Activated T-cell treated with anti-CD3 and anti-CD28 coated beads, Interleukin-2, amount 50 U/mL, for 24 hours (primary cell): ENCODE measurements at places on chromosomes 16 and 17.

DNA sequence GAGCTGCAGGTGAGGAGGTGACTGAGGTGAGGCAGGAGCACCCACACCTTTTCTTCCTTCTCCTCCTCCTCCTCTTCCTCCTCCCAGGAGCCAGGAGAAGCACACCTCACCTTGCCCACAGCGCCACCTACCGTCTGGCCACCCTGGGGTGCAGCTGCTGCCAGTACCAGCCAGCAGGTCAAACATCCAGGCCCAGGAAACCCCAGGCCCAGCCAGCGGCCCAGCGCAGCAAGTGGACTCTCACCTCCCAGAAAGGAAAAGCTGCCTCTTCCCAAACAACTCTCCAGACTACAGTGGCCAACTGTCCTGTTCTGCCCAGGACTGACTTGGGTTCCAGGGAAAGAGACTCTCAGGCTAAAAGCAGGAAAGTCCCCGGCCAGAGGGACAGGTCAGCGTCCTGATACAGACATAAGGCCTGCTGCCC, 22.7 kb downstream of the PEMT start:
- no peaks in the 10 kb centered on the region for H3K4me1 ChIP-seq
- peaks cover 5% of the 10 kb centered on the region for H3K36me3 ChIP-seq
- peak; percentile 68 for DNase-seq
- H3K27me3 ChIP-seq = no peaks in the 10 kb centered on the region
- H3K4me3 ChIP-seq = no peak overlapping the region
- no peak overlapping the region for H3K27ac ChIP-seq

DNA sequence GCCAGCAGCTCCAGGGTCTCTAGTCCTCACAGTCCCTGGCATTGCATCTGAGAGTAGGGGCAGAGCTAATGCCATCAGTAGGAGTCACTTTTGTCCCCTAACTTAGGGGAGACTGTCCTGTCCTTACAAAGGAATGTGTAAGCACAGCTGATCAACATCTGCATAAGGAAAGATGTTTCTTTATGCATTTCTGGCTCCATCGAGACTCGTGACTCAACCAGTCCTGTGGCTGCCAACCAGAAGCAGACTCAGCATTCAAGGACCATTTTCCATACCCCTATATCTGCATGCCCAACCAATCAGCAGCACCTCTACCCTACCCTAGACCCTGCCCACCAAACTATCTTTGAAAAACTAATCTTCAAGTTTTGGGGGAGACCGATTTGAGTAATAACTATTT, 8.2 kb upstream of the MPP2 start:
- no peak overlapping the region for H3K4me3 ChIP-seq
- no peak overlapping the region for H3K27ac ChIP-seq
- H3K36me3 ChIP-seq = no peaks in the 10 kb centered on the region
- H3K27me3 ChIP-seq = no peaks in the 10 kb centered on the region
- H3K4me1 ChIP-seq = peaks cover 20% of the 10 kb centered on the region

GRCh38 chr16:17590711-17591654, 120.2 kb upstream of the XYLT1 start:
- peak; percentile 48 for DNase-seq
- peak overlapping the region; percentile 94 for H3K27ac ChIP-seq
- H3K36me3 ChIP-seq = no peaks in the 10 kb centered on the region
- peaks cover 23% of the 10 kb centered on the region for H3K27me3 ChIP-seq
- peak overlapping the region; percentile 18 for H3K4me3 ChIP-seq

GRCh38 chr16:2195322-2196161, 863 bp downstream of the CASKIN1 start:
- H3K4me1 ChIP-seq = peaks cover 6% of the 10 kb centered on the region
- peak overlapping the region; percentile 18 for H3K4me3 ChIP-seq
- DNase-seq = no peak
- no peak overlapping the region for H3K27ac ChIP-seq
- peaks cover 39% of the 10 kb centered on the region for H3K27me3 ChIP-seq

GRCh38 chr16:70644763-70645597, 1.4 kb upstream of the IL34 start:
- DNase-seq = no peak
- no peaks in the 10 kb centered on the region for H3K27me3 ChIP-seq
- no peaks in the 10 kb centered on the region for H3K36me3 ChIP-seq
- no peak overlapping the region for H3K4me3 ChIP-seq
- H3K27ac ChIP-seq = no peak overlapping the region
- H3K4me1 ChIP-seq = no peaks in the 10 kb centered on the region

DNA sequence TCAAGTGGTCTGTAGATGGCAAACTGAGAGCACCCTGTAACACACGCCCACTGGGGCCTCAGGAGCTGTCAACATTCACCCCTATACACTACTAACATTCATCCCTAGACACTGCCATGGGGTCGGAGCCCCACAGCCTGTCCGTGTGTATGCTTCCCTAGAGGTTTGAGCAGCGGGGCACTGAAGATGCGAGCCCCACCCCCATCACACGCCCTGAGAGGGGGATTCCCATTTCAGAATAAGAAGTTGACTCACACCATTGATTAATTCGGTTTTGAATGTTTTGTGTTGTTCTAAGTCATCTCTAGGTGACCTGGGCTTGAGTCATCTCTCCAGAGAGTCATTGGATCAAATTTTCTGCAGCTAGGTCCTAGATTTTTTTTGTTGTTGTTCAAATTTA, 37.3 kb upstream of the MMD start:
- peak overlapping the region; percentile 33 for H3K27ac ChIP-seq
- peaks cover 16% of the 10 kb centered on the region for H3K27me3 ChIP-seq
- peak; percentile 71 for DNase-seq
- H3K36me3 ChIP-seq = no peaks in the 10 kb centered on the region

- H3K27ac ChIP-seq = no peak overlapping the region
- no peaks in the 10 kb centered on the region for H3K4me1 ChIP-seq
- peak; percentile 12 for DNase-seq
- no peak overlapping the region for H3K4me3 ChIP-seq
Measured at GRCh38 chr17:3026856-3027751, 36.3 kb downstream of the OR1D5 start.

DNA sequence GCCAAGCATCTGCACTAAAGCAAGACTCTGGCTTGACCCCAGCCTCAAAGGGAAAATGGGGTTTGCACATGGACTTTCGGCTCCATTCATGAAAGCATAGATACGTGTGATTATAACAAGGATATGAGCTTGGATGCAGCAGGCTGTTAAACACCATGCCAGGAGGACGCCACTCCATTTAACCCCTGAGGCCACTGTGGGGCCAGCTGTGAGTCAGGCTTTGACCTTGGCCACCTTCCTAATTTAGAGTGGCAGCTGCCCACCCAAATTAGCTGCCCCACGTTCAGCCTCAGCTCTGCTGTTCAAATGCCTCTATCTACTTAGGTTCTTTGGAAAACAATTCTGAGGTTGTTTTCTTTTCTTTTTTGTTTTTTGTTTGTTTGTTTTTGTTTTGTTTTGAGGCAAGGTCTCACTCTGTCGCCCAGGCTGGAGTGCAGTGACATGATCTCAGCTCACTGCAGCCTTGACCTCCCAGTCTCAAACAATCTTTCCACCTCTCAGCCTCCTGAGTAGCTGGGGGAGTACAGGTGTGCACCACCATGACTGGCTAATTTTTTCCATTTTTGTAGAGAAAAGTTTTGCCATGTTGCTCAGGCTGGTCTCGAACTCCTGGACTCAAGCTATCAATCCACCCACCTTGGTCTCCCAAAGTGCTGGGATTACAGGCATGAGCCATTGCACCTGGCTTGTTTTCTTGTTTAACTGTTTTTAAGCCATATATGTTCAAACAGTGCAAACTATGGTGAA, 23.2 kb upstream of the KIFC3 start:
- DNase-seq = no peak
- no peaks in the 10 kb centered on the region for H3K36me3 ChIP-seq
- H3K4me3 ChIP-seq = no peak overlapping the region

DNA sequence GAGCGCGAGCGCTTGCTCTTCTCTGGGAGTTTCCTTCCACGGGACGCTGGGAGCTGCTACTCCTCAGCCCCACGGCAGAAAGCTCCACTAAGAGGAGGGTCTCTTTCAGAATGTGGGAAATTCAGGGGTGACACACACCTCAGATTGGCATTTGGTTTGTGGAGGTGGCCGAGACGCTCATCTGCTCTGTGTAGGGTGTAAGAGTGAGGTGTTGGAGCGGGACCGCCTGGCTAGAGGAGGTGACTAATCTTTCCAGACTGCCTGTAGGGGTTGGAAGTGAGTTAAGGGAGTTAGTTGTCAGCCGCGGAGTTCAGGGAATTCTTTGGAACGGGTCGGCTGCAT, 735 bp downstream of the PSMD11 start:
- H3K4me1 ChIP-seq = peaks cover 48% of the 10 kb centered on the region
- no peak for DNase-seq
- peak overlapping the region; percentile 87 for H3K27ac ChIP-seq
- H3K36me3 ChIP-seq = peaks cover 52% of the 10 kb centered on the region
- peak overlapping the region; percentile 83 for H3K4me3 ChIP-seq

GRCh38 chr16:16029431-16030011, 80.1 kb downstream of the ABCC1 start:
- peaks cover 82% of the 10 kb centered on the region for H3K36me3 ChIP-seq
- DNase-seq = no peak
- H3K4me3 ChIP-seq = no peak overlapping the region
- H3K27ac ChIP-seq = no peak overlapping the region
- H3K27me3 ChIP-seq = no peaks in the 10 kb centered on the region

GRCh38 chr17:77548967-77549366, 408.2 kb downstream of the SEC14L1 start:
- H3K4me3 ChIP-seq = no peak overlapping the region
- no peaks in the 10 kb centered on the region for H3K4me1 ChIP-seq
- DNase-seq = no peak
- no peaks in the 10 kb centered on the region for H3K36me3 ChIP-seq

- no peak overlapping the region for H3K27ac ChIP-seq
- DNase-seq = no peak
- no peaks in the 10 kb centered on the region for H3K36me3 ChIP-seq
Measured at GRCh38 chr17:74413491-74413890, 18.4 kb upstream of the GPRC5C start.

GRCh38 chr16:253833-254232, 19.2 kb downstream of the FAM234A start:
- H3K36me3 ChIP-seq = peaks cover 37% of the 10 kb centered on the region
- no peak for DNase-seq
- H3K4me1 ChIP-seq = peaks cover 33% of the 10 kb centered on the region
- no peak overlapping the region for H3K27ac ChIP-seq
- H3K27me3 ChIP-seq = no peaks in the 10 kb centered on the region
- H3K4me3 ChIP-seq = no peak overlapping the region

DNA sequence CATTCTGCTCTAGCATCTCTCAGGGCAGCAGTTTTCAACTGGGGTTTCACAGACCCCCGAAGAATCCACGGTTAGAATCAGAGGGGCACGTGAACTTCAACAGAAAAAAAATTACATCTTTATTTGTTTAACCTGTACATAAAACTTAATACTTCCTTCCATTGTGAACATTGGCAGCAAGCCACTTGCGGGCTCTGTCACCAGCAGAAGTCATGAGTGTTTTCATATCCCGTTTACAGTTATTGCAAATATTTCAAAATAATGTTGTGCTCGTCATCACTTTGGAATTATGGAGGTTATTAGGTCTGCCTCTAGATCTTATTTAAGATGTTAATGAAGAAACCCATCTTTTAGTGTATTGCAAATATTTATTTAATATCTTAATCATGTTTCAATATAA, 109.8 kb downstream of the SDR42E1 start:
- no peak overlapping the region for H3K4me3 ChIP-seq
- no peak overlapping the region for H3K27ac ChIP-seq
- H3K4me1 ChIP-seq = no peaks in the 10 kb centered on the region

DNA sequence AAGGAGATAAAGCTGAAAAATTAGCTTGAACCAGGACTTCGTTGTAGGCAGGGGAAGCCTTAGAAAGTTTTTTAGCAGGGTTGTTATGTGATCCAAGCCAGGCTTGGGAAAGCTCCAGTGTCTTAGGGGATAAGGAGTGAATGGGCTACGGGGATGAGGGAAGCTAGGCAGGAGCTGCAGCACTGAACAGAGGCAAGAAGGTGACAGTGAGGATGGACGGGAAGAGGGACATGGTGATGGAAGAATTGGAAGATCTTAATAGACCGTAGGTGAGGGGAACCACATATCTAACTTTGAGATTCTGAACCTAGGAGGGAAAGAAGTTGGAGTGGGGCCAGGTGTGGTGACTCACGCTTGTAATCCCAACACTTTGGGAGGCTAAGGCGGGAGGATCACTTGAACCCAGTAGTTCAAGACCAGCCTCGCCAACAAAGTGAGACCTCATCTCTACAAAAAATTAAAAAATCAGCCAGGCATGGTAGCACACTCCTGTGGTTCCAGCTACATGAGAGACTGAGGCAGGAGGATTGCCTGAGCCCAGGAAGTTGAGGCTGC, 3.2 kb downstream of the RHBDL3 start:
- DNase-seq = no peak
- no peak overlapping the region for H3K27ac ChIP-seq
- H3K27me3 ChIP-seq = peaks cover 72% of the 10 kb centered on the region
- no peak overlapping the region for H3K4me3 ChIP-seq
- H3K4me1 ChIP-seq = peaks cover 12% of the 10 kb centered on the region
- H3K36me3 ChIP-seq = no peaks in the 10 kb centered on the region

- peaks cover 31% of the 10 kb centered on the region for H3K36me3 ChIP-seq
- peaks cover 3% of the 10 kb centered on the region for H3K27me3 ChIP-seq
- peak within 1 kb of the TSS; percentile 78 for H3K27ac ChIP-seq
- H3K4me3 ChIP-seq = peak within 1 kb of the TSS; percentile 79
- peak; percentile 84 for DNase-seq
- H3K4me1 ChIP-seq = peaks cover 43% of the 10 kb centered on the region
Measured at GRCh38 chr16:84647828-84648594, at the start of gene KLHL36. KLHL36 (plus strand) TSS chr16:84648511; CDS start chr16:84650868, 2,357 bp downstream.
